H4 (cell line): ENCODE measurements at places on chromosomes 3 and 15. TPM values are rescaled to one million over a fixed set of nuclear protein-coding genes. Genes with fewer than 3 reads are reported as not detected.

DNA sequence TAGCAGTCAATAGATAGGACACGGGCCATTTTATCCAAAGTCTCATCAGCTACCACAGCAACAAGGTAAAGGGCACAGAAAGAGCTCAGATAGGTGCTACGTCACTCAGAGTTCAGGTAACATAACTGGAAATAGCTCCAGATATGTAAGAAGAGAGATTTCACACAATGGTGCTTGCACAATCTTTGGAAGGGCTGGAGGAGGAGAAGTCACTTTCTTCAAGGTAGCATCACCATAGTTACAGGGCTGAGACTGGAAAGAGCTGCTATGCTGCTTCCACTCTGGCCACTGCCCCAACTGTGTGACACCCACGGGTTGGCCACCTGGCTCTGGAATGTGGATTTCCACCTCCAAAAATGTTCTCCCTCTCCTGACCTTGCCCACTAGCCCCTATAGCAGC, 448.8 kb upstream of the THBS1 start:
- DNase-seq, result peak; percentile 20

GRCh38 chr15:89642106-89642505, 13.2 kb downstream of the KIF7 start:
- DNase-seq, result no peak

- no peak for DNase-seq
These were observed 11.1 kb downstream of the OR5K2 start for GRCh38 chr3:98508582-98508981.

DNA sequence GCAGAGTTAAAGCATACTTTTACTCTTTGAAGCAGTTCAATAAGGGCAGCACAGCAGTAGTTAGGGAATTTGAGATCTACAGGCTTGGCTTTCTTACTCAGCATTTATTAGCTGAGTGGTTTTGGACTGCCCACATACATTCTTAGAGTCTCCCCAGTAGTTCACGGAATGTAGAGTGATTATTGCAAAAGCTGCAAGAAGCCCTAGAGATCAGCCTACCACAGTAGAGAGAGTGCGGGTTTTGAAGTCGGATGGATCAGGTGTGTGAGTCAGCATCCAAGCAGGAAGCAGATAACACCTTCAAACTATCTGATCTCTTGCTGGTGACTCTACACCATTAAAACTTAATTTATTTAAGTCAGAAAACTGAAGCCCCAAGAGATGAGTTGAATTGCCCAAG, 171.9 kb downstream of the SYNPR start:
- DNase-seq, result no peak

DNA sequence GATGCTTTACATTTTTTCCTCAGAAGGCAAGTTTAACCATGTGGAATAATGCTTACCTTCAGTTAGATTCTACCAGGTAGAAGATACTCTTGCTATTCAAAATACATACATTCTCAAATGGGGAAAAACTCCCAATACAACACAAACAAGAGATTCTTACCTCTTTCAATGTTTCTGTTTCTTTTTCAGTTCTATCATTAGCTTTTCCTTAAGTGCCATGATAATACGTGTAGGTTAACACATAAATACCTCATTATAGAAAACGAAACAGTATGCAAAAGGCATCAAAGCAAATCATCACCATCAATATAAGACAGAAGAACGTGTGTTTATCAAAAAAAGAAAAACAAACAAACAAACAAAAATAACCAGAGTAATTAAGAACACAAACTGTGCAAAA, 300.7 kb upstream of the ROBO1 start:
- DNase-seq, result no peak

DNA sequence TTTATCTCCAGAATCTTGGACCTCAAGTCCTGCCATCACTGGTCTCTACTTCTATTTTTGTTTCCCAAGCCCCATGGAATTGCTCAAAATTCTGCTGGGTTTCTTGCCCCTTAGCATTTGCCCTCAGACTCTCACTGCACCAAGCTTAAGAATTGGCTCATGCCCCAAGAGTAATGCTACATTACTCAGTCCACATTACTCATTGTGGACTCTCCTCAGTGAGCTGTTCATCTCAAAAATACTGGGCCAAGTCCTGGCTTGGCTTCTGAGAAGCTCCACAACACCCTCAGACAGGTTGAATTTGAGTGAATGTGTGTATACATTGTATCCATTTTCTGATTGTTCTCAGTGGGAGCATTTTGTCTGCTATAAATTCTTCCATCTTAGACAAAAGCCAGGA, 364.4 kb upstream of the ARHGEF26 start:
- DNase-seq, result no peak

DNA sequence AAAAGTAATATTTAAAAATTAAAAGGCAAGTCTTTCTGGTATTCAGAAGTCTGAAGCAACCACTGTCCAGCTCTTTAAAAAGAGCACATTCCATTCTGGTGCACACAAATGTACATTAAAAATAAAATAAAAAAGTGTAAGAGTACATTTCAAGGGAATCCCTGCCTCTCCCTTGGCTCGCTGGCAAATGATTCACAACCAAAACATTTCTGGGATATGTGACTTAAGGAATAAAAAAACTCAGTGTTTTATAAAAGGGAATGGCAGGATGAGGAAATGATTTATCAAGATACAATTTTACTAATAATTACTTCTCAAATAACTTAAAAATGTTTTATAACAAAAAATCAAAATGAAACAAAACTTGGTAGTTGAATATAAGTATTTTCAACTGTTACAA, 23.8 kb upstream of the ANXA2 start:
- no peak for DNase-seq

GRCh38 chr3:64091501-64091900, 68.2 kb upstream of the PSMD6 start:
- DNase-seq, result no peak

DNA sequence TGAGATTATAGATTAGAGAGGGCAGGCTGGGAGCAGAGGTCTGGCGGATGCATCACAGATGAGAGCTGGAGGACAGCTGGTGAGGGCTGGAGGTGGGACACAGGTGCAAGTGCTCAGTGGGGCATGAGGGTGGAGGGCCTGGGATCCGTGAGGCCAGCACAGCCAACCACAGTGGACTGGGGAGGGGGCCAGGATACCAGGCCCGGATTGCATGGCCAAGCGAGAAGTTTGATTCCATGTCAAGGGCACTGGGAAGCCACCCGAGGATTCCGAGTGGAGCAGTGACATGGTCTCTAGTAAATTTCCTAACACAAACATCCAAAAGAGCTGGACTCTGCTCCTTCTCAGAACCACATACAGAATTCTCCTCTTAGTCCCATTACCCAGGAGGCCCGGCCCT, 44.0 kb upstream of the SLC41A3 start:
- DNase-seq, result no peak

- no peak for DNase-seq
These were observed 118.9 kb upstream of the EOMES start for GRCh38 chr3:27840807-27841594.

- no peak for DNase-seq
These were observed 317.0 kb downstream of the VGLL3 start for GRCh38 chr3:86673991-86674390.

GRCh38 chr3:172777901-172778300, 27.4 kb downstream of the ECT2 start:
- DNase-seq, result no peak

GRCh38 chr3:23743141-23743784, 62.5 kb upstream of the UBE2E1 start:
- DNase-seq, result no peak

DNA sequence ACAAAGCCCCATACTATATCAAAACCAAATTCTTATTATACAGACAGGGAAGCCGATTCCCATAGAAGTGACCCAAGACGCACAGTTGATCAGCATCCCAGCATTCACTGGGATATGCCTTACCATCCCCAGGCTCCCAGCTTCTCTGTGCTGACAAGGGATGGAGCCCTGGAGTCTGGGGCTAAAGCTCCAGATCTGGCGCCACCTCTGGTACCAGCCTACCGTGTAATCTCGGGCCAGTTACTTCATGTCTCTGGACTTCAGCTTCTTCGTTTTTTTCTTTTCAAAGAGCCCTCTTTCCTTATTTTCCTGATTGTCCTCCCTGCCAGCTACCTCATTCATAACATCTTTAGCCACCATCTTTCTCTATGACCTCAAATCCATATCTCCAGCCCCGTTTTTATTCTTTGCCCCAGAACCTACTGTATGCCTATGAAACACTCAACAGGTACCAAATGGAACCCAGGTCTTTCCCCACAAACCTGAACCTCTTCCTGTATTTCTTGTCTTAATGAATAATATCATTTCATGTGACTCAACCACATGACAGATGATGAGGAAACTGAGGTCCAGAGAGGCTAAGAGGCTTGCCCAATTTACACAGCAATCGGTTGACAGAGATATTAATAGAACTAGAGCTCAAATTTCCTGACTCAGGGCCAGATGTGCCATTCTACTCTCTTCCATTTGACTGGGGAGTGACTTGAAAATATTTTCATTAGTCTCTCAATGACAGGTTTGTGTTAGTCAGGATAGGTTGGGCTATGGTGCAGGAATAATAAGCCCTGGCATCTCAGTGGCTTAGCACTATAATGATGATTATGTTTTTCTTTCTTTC, 85.4 kb upstream of the TLE3 start:
- no peak for DNase-seq

DNA sequence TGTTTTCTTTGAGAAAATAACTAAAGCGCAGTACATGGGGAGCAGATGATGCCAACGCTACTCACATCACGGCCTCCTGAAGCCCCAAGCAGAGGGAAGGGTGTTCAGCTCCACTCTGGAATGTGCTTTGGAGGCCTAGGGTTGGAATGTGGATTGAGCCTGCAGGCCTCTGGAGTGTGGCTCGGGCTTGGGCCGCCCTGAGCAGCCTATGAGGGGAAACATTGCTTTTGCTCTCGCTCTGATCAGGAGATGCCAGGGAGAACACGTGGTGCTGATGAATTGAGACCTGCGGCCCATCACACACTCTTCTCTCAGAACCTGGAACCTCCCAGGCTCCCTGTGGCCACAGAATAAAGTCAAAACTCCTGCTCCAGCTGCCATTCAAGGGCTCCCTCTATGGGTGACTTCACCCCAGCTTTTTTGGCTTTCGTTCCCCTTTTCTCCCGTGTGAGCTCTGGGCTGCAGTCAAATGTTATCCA, 23.3 kb downstream of the CCDC13 start:
- no peak for DNase-seq

DNA sequence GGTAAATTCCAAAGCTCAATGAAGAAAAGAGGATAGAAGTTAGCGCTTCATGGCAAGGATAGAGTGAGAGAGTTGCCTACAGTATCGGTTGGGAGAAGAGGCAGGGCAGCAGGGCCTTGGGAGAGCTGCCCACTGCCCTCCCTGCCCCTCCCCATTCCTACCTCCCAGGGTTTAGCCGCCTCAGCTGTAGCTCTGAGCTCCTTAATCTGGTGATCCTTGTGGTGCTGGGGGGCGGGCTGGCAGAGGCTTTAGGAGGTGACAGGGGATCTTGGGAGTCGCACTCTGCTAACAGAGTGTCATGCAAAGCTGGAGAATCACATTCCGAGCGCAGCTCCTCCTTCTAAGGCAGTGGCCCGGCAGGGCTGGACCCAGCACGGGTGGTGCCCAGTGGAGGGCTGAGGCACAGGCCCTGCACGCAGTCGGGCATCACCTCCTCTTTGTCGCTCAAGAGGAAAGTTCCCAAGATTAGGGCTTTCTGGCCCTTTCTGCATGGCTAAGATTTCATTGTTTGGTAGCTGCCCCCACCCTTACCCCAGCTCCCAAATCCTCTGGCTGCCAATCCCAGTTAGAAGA, 57.1 kb upstream of the POLG start:
- DNase-seq, result no peak

GRCh38 chr3:138465925-138466324, 31.5 kb downstream of the ESYT3 start:
- no peak for DNase-seq

- DNase-seq, result no peak
These were observed 87.4 kb downstream of the CRYGS start for GRCh38 chr3:186456731-186457191.

GRCh38 chr3:138911621-138912020, 35.3 kb downstream of the FOXL2 start:
- DNase-seq, result no peak

- DNase-seq, result no peak
These were observed 21.8 kb downstream of the MGLL start for GRCh38 chr3:127800508-127800907.

- DNase-seq, result no peak
These were observed 17.1 kb upstream of the HEG1 start for GRCh38 chr3:125072749-125073389.

DNA sequence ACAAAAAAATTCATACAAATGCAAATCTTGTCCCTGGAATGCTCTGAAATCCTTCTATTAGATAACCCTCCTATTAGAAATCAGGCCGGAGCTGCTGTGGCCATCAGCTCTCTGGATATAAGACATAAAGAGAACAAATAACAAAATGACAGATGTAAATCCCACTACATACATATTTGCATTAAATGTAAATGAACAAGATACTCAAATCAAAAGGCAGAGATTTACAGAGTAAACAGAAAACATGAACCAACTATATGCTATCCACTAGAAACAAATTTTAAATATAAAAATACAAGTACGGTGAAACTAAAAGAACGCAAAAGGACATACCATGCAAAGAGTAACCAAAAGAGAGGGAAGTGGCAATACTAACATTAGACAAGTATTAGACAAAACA, 10.7 kb downstream of the CYFIP1 start:
- DNase-seq, result no peak

Gene GOLGA6L7
- total RNA-seq, result not detected in 2 replicates

Gene AHSG
- total RNA-seq, result not detected in 2 replicates

Gene PTX3
- total RNA-seq, result 0.99 and 1.5 TPM in 2 replicates

Gene OR4F15
- not detected in 2 replicates for total RNA-seq

Gene FBXL2
- 3.0 and 3.8 TPM in 2 replicates for total RNA-seq

Gene TRPM1
- not detected in 2 replicates for total RNA-seq

Gene C3orf80
- 0.15 TPM in 1 of 2 replicates, not detected in the other for total RNA-seq

Gene GMPPB
- 11.9 and 15.1 TPM in 2 replicates for total RNA-seq

Gene COL6A5
- not detected in 2 replicates for total RNA-seq

Gene GOLGA8M
- 0.95 TPM in 1 of 2 replicates, not detected in the other for total RNA-seq

Gene ZNF197
- total RNA-seq, result 6.6 and 7.1 TPM in 2 replicates

Gene ABHD17C
- 3.5 and 11.0 TPM in 2 replicates for total RNA-seq

Gene PCSK6
- total RNA-seq, result not detected in 2 replicates

Gene GOLGA6L9
- 0.37 and 0.75 TPM in 2 replicates for total RNA-seq

Gene ARRDC4
- 6.3 and 6.9 TPM in 2 replicates for total RNA-seq
